ENCODE measurements at places on chromosomes 3 and 15. TPM values are rescaled to one million over a fixed set of nuclear protein-coding genes. Genes with fewer than 3 reads are reported as not detected.

GRCh38 chr3:169965562-169966427 lies 812 bp upstream of the SEC62 start:
- no peak for DNase-seq

- DNase-seq: no peak
Observed at GRCh38 chr3:129278966-129279906, 566 bp downstream of the HMCES start.

- no peak for DNase-seq
Observed at GRCh38 chr3:124119056-124119716, 127.3 kb upstream of the ROPN1 start.

Gene TLR9
- total RNA-seq: not detected

DNA sequence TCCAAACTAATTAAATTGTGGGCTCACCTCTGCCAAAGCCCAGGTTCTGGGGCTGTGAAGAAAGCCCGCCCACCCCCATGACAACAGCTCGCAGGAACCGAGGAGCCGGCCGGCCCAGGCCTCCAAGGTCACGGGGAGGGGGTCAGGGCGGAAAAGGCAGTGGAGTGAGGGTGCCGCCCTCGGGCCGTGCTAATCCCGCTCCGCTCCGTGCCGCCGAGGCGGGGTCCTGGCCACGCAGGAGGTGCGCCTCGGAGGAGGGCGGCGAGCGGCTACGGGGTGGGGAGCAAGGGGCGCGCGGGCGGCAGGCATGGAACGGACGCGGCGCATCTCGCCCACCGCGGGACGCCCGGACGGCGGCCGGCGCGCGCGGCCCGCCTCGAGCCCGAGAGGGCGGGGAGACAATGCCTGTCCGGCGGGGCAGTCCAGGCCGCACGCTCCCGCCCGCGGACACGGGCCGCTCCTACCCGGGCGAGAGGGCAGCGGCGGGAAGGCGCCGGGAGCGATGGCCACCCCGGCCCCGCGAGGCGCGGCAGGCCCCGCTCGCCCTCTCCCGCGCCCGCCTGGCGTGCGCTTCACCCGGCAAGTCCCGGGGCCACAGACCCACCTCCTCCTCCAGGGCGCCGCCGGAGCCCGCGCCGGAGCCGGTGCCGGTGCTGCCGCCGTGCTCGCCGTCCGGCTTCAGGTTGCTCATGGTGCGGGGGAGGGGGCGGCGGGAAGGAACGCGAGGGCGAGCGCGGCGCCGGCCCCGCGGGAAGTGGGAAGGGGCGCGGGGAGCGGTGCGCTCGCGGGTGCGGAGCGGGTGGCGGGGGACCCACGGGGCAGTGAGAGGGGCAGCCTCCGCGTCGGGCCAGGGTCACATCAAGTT lies 528 bp downstream of the RBPMS2 start:
- no peak for DNase-seq

- no peak for DNase-seq
Observed at GRCh38 chr15:99719096-99719541, 14.1 kb downstream of the LYSMD4 start.

Gene TMEM212
- not detected for total RNA-seq

DNA sequence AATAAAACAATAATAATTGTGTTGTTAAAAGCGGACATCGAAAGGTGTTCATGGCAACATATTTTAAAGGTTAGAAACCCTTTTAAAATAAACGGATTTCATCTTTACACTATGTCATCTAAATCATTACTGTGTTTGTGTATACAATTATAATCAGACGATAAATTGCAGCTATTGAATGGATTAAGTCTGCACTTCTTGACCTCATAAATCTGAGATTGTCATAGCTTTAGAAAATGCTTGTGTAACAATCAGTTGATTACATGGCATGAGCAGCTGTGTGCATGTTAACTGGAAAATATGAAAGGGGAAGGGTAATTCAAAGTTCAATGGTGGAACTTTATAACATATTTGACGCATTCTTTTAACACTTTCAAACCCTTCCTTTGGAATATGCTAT lies 152.4 kb upstream of the MDFIC2 start:
- no peak for DNase-seq

- DNase-seq: no peak
Observed at GRCh38 chr15:76684002-76684401, 221.1 kb downstream of the SCAPER start.

DNA sequence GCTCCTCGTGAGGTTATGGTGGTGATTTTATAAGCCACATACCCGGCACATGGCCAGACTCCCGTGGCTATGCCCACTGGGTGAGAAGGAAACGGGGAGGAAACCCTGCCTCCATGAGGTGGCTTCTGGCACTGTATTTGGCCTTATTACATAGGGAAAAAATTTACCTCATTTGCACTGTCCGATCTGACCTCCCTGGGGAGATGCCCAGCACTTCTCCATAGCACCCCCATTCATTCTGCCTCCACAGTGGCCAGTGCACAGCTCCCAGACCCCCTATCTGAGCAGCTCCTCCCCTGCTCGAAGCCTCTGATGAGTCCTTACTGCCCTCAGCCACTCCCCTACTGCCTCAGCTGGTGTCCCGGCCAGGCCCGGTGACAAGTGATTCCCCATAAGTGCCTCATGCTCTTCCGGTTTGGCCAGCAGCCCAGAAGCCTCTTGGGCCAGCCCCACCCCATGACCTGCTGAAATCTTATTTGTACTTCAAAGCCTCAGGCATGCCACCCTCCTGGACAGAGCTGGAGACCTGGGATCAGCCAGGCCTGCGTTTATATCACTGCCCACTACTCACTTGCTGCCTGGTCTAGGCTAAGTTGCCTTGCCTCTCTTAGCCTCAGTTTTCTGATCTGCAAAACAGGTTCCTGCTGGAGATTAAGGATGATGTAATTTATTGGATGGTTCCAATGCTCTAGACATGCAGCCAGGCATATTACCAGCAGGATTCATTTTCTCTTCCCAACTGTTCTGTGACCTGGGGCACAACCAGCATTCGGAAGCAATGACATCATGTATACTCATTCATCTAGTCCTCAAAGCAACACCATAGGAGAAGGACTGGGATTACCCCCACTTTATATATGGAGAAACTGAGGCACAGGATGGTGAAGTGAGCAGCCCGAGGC lies 30.6 kb upstream of the SLC6A6 start:
- DNase-seq: no peak

Gene FAM227B
- 2.2 TPM for total RNA-seq

Gene ALPK3
- total RNA-seq: 0.56 TPM

Gene SERPINI2
- not detected for total RNA-seq

Gene LMAN1L
- total RNA-seq: not detected

DNA sequence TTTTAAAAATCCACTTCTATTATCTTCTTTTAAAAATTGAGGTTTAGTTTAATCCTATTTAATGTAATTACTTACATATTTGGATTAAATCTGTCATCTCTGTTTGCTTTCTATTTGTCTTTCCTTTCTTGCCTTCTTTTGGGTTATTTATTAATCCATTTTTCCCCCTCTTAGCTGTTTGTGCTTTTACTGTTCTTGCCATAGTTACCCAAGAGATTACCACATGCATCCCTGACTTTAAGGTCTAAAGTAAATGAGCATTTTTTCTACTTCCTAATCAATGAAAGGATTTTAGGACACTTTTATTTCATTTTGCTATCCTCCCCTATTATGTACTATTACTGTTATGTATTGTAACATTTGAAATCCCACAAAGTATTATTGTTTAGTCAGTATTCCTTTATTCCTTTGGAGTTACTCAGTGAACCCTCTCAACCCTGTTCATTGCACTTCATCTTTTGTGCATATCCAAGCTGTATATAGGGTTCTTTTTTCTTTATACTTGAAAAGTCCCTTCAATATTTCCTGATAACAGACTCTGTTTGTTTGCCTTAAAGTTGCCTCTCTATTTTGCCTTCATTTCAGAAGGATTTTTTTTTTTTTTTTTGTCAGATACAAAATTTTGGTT lies 62.7 kb downstream of the MEF2A start:
- no peak for DNase-seq

Gene CILP
- 0.22 TPM for total RNA-seq

GRCh38 chr3:132966374-132966773 lies 71.8 kb upstream of the TMEM108 start:
- no peak for DNase-seq

DNA sequence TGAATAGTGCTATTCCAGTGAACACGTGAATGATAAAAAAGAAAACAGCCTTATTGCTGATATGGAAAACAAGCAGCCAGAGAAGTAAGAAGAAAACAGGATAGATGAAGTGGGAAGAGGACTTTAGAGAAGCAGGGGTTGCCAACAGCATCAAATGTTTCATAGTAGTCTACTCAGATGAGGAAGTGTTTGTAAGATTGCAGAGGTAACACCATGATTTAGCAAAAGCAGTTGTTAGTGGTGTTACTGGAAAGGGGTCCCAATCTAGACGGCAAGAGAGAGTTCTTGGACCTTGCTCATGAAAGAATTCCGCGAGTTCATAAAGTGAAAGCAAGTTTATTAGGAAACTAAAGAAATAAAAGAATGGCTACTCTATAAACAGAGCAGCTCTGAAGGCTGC lies 108.8 kb upstream of the MCTP2 start:
- DNase-seq: no peak

DNA sequence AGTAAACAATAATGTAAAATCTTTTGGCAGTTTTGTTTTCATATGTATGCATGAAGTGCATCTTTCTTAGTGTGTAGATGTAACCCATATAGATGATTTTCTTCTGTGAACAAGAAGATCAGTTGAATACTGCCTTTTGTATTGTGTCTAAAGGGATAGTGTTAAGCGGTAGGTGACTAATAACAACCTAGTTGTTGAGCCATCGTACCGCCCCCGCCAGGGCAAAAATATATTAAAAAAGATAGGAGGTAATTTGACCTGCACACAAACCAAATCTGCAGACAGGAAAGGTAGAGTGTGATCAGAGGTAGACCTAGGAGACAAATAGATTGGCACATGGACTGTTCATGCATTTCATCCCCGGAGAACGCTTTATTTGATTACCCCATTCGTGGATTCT lies 3.3 kb upstream of the GMNC start:
- no peak for DNase-seq

DNA sequence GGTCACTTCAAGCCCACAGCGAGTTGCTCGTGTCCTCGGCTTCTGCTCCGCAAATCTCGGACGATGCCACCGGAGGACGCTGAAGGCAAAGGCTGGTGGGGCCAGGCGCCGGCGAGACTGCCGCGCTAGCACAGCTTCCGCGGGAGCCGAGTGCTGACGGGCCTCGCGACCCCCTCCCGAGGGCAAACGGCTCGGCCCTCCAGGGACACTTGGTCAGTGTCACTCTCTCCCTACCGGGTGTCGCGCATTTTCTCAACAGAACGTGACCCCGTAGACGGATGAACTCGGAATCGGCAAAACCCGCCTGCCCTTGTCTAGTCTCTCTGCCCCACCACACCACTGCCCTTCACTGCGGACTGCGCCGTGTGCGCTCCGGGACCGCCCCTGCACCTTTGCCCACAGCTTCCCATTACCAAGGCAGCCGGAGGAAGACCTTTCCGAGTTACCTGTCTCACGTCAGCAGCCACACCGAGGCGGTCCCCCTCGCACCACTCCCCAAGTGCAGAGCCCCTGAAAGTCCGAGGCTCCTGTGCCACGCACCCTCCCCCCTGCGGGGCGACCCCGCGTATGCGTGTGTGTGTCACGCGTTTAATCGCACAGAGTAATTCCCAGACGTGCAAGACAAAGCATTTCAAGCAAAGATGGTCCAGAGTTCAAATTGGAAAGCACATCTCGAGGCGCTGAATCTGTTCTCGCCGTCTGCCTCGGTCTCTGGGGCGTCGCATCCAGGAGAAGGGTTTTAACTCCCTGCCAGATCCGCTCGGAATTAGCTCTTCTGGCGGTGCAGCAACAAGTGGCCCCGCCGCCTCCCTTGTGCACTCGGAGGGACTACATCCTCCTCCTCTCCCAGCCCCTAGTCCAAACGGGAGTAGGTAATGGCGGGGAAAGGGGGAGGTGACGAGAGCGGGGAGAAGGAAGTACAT lies 245.0 kb upstream of the TOPAZ1 start:
- DNase-seq: no peak

DNA sequence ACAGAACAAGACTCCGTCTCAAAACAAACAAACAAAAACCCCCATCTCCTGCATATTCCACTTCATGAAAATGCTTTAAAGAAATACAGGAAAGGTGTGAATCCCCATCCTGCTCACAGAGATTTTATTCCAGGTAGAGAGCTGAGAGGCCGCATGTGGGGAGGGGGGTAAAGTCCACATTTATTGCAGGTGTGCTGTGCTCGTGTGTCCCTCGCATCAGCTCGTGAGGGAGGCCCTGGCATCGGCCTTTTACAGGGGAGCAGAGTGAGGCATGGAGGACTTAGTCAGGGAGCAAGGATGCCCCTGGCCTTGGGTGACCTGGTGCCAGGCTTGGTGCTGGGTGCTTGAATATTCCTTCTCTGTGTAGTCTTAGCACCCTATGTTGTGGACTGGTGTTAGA lies 413.5 kb upstream of the C2CD4B start:
- no peak for DNase-seq

- DNase-seq: no peak
Observed at GRCh38 chr15:63264688-63265293, 12.6 kb upstream of the APH1B start.

Gene IQCF5
- total RNA-seq: not detected

DNA sequence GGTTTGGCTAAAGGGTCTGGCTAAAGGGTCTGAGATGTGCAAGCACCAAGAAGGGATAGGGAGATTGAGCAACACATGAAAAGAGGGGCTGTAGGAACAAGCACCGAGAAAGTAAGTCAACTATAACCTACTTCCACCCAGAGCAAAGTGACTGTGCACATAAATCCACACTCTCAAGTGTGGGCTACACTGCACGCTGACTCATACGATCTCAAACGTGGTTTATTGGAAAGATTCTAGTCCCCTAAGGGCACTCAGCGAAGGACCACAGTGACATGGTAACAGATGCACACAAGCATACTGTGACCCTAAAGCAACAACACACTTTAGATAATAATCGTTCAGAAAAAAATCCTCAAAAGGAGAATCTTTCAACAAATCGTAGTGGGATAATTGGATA lies 48.0 kb downstream of the EHHADH start:
- no peak for DNase-seq

Gene WNT5A
- total RNA-seq: 11.6 TPM
